LoVo (cell line): ENCODE measurements at places on chromosomes 13 and 19.

GRCh38 chr19:47110521-47111005, 3.0 kb downstream of the ZC3H4 start:
- no peak for DNase-seq

DNA sequence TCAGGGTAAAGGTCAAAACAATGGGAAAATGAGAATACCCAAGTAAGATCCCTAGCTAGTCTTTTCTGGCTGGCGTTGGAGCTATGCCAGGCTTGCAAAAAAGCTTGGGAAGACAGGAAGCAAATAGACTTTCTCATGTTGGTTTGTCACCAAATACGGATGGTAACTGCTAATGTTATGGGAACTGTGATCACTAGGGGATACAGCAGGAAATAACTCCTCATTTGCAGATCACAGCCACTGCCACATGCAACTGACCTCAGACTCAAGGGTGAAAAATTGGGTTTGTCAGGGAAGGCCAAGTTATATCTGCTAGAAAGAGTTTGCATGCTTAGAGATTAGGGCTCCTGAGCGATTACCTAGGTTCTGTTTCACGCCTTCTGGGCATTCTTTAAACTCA, 162.9 kb downstream of the NHLRC3 start:
- no peak for DNase-seq

DNA sequence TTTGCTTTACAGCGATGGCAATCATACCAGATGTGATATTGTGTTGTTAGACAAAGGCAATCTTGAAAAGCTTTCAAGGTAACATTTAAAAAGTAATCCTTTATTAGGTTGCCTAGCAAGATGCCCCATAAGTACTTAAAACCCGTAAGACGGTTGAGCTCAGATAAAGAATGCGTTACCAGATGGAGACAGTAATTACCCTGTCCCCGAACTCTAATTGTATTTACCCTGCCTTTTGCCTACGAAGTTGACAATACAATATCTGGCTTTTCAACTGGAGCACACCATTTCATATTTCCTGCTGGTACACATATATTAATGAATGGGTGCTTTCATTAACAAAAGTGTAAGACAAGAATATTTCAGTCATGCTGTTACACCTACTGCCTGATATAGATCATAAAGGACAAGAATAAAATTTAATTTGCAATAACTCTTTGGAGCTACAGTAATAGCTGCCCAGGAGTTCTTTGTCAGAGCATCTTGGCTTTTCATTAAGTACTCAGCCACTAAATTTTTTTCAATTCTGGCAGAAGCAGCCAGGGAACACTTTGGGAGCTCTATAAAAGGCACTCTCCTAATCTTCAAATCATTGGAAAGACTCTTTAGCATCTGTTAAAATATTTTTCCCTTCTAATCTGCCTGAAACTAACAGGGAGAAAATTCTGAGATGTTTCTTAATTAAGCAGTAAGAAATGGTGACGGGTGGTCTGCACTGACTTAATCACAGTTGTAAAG, 63.8 kb downstream of the DCT start:
- DNase-seq = no peak

GRCh38 chr13:112561478-112561877, 26.5 kb downstream of the TUBGCP3 start:
- DNase-seq = no peak

DNA sequence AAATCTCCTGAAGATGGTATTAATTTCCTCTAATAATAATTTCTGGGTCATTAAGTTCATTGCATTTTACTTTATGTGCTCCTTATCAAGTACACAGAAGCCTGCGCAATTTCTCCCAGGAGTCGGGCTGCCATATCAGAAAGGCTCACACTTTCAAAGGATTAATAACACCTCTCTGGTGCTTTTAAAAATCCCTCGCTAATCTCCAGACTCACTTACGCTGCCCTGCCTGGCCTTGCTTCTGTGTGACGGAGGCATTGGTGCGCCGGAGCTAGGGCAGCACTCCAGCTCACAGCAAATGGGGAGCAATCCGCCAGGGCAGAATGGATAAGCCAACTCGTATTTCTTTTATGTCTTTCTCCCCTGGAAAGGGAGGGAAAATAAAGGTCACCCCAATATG, 300.8 kb downstream of the EFNB2 start:
- DNase-seq = no peak

DNA sequence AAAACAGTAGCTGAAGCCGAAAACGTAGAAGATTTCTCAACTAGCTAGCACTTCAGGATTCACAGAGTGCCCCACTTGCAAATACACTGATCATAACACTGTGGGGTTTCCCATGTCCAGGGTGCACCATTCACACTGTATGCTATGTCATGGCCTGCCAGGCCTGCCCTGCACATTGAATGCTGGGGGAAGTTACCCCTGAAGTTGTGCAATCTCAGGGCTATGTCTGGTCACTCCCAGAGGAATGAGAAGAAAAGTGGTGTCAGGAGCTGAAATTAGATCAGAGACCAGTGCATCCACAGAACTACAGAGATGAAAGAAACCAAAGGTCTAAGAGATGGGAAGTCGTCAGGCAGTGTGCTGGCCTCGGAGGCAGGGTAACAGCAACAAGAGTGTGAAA, 196.8 kb downstream of the RAP2A start:
- DNase-seq = no peak

GRCh38 chr13:21925720-21926119, 254.8 kb downstream of the FGF9 start:
- DNase-seq = no peak

GRCh38 chr13:112231451-112232083, 144.6 kb upstream of the SPACA7 start:
- DNase-seq = no peak

GRCh38 chr13:105920370-105920769, 615.1 kb downstream of the EFNB2 start:
- DNase-seq = peak; percentile 69

DNA sequence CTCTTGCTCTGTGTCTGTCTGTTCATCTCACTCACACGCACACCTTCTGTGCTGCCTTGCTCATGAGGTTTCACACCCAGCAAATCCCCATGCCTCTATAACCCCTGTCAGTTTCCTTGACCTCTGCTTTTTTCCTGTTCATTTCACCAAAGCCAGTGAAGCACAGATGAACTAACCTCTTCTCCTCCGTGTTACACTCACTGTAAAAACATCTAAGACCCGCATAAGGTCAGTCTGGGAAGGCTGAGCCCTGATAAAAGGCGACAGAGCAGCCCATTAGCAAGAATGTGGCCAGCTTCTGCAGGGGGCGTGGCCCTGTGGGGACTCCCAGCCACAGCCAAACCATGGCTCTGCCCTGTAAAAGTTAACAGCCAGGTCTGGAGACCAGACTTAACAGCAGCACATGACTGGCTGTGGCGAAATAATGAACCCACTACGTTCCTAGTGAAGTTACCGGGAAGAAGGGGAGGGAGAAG, 42.8 kb upstream of the NPAS1 start:
- DNase-seq = no peak

GRCh38 chr13:20045950-20046548, 87.5 kb downstream of the ZMYM2 start:
- DNase-seq = no peak
